Bladder microvascular endothelial cell (primary cell): ENCODE measurements at places on chromosomes 4 and X. TPM values are rescaled to one million over a fixed set of nuclear protein-coding genes. Genes with fewer than 3 reads are reported as not detected.

CAPN6 gene
- not detected in 2 replicates for total RNA-seq

BEX4 gene
- total RNA-seq: 10.4 and 21.0 TPM in 2 replicates

ZCCHC4 gene
- total RNA-seq: 3.6 and 8.5 TPM in 2 replicates

GK2 gene
- total RNA-seq: not detected in 2 replicates
